RPMI8226 (cell line): ENCODE measurements at places on chromosomes 1 and 21.

DNA sequence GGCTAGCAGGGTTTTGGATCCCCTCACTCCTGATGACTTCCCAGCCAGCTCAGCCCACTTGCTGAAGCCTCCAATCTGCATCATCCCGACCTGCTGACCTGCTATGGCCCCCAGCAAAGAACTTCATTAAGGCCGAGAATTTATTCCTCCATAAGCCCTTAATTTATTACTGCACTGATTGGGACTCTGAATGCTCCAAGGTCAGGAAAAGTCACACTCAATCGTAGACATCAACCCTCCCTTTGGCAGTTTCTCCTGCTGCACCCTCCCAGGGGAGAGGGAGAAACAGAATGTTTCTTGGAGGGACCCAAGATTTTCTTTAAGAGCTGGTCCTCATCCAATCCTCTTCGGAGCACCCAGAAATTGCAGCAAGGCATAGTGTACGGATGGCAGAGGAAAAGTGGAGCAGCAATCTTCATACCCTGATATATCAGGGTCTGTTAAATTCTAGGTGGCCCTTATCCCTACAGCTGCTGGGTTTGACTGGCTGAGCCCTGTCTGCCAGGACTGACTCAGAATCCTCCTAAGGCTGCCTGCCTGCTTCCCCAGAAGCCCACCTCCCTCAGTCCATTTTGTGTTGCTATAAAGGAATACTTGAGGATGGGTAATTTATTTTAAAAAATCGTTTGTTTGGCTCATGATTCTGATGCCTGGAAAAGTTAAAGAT lies 62.2 kb downstream of the DMAP1 start:
- DNase-seq = no peak

DNA sequence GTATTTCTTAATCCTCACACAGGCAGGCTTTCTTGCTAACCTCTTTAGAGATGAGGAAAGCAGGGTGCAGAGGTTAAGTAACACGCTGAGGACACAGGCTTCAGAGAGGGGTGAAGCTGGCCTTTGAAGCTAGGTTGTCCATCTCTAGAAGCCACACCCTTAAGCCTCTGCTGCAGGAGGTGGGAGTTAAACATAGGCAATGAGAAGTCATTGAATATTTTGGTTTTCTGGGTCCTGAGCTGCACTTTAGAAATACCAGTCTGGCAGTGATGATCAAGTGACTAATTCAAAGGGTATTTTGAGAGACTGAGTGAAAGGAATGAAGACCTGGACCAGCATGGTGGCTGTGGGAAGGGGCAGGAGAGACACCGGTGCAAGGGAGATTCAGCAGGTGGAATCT lies 9.9 kb downstream of the KCNJ15 start:
- DNase-seq = no peak

- no peak for DNase-seq
Measured at GRCh38 chr1:198523182-198523950, 17.1 kb downstream of the ATP6V1G3 start.

- no peak for DNase-seq
Measured at GRCh38 chr1:235671992-235672391, 22.4 kb upstream of the GNG4 start.

DNA sequence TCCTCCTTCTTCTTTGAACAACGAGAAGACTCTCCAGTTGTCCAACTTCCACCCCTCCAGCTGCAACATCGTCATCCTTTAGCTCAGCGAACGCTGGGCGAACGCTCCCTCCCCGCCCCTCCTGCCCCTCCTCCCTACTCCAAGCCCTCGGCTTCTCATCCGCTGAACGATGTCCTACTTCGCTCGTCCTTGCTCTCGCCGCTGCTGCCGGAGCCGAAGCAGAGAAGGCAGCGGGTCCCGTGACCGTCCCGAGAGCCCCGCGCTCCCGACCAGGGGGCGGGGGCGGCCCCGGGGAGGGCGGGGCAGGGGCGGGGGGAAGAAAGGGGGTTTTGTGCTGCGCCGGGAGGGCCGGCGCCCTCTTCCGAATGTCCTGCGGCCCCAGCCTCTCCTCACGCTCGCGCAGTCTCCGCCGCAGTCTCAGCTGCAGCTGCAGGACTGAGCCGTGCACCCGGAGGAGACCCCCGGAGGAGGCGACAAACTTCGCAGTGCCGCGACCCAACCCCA lies at the start of gene BCAN:
Gene BCAN (plus strand): TSS at position 357 of the 504 bp plus-strand sequence. CDS start 3,938 bp downstream, outside the sequence.
- DNase-seq = no peak

GRCh38 chr1:220420726-220421125 lies 107.2 kb upstream of the MARK1 start:
- peak; percentile 85 for DNase-seq

GRCh38 chr1:186654741-186655140 lies 25.5 kb downstream of the PTGS2 start:
- DNase-seq = no peak

- DNase-seq = no peak
Measured at GRCh38 chr1:206435445-206435844, 34.8 kb upstream of the IKBKE start.

DNA sequence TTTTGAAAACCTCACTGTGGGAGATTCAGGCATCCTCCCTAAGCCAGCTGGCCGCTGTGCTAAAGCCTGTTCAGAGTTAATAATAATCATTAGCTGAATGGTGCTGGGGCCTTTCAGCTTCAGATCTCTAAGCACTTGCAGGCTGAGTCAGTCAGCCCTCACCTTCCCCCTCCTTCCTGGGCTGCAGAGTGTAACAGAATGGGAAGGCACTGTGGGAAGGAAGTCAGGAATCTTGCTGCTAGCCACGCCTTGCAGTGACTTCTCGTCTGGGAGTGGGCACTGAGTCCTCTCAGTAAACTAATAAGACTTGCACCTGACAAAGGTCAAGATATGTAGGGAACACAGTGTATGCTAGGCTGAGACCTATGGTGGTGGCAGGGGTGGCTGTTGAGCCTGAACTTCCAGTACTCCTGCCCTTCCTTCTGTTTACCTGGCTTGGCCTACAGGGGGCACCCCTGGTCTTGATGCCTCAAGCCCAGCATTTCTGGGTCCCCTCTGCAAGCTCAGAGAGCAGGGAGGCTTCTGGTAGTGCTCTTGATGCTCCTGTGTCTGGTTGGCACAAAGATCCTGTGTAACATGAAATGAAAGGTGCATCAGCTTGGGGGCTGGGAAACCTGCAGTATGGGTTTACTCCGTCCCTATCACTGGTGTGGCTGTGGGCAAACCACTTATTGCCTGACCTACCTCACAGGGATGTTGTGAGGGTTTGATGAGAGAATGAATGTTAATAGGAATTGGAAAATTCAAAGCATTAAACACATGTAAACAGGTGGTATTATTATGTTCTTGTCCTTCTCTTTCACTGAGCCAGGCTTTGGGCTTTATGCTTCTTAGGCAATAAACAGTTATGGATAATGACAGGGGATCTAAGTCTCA lies 6.0 kb downstream of the CYB561D1 start:
- peak; percentile 46 for DNase-seq

- no peak for DNase-seq
Measured at GRCh38 chr1:75092141-75092540, 42.0 kb upstream of the LHX8 start.

GRCh38 chr1:58786184-58786926 lies 2.5 kb upstream of the JUN start:
- no peak for DNase-seq

DNA sequence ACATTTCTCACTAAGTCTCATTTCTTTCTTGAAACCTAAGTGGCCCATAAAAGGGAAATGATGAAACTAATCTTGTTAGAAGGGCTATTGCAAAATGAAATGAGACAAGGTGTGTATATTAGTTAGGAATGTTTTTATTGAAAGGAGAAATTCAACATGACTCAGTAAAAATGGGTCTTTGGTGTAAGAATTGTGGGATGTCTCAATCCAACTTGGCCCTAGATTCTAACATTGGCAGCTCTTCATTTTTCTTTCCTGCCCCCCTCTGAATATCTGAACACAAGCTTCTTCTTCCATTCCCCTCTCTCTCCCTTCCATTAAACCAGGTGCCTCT lies 26.8 kb upstream of the TARBP1 start:
- DNase-seq = no peak

DNA sequence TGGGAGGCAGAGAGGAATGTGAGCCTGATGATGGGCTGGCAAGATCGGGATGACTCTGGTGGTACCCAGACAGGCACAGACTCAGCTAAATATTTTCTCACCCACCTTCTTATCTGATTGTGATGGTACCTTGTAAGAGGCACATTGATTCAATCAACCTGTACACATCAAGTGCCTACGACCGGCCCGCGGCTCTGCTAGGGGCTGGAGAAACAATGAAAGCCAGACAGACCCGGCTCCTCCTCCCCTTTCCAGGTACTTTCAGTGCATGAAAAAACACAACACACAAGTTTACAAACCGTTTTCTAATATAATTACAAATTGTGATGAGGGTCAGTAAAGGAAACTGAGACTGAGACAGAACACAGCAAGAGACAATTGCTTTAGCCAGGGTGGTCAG lies 115.0 kb downstream of the LACTBL1 start:
- DNase-seq = no peak
